ENCODE measurements at places on chromosomes 3 and 15. TPM values are rescaled to one million over a fixed set of nuclear protein-coding genes. Genes with fewer than 3 reads are reported as not detected.
A peak's percentile ranks its signal among the peaks of the same experiment; 100 is the strongest.

GRCh38 chr15:25892126-25892525, 29.0 kb upstream of the ATP10A start:
- H3K27me3 ChIP-seq, result no peaks in the 10 kb centered on the region
- no peak overlapping the region for H3K27ac ChIP-seq
- H3K4me3 ChIP-seq, result no peak overlapping the region
- no peaks in the 10 kb centered on the region for H3K4me1 ChIP-seq
- no peaks in the 10 kb centered on the region for H3K36me3 ChIP-seq

DNA sequence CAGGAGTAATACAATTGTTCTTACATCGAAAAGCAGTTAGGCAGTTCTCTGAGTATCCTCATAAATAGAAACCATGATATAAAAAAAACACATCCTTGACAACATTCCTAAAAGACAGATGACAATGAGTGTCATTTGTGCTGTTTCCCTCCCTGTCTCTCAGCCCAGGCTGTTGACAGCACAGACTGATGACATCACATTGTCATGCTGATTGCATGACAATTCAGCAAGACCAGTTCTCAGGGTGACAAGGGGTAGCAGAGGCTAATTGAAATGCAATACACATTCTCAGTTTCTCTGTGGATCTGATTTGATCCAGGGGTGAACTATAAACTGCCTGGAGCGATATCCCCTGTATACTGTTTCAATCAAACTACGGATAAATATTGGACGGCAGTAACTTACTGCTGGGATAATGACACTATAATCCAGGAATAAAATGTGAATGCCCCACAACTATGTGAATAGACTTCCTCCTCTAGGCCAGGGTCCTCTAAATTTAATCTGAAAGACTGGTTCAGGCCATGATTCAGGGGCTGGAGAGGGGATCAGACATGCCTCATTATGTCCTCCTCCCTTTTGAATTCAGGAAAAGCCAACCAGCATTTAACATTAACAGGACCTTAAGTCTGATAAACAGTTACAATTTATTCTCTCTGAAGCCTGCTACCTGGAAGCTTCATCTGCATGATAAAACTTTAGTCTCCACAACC, 16.7 kb upstream of the EIF1B start:
- H3K36me3 ChIP-seq, result no peaks in the 10 kb centered on the region
- no peaks in the 10 kb centered on the region for H3K27me3 ChIP-seq
- no peak for DNase-seq
- H3K4me1 ChIP-seq, result peaks cover 10% of the 10 kb centered on the region

GRCh38 chr3:173709026-173709425, 311.5 kb downstream of the NLGN1 start:
- H3K4me3 ChIP-seq, result no peak overlapping the region
- no peaks in the 10 kb centered on the region for H3K36me3 ChIP-seq
- DNase-seq, result no peak

- H3K27me3 ChIP-seq, result no peaks in the 10 kb centered on the region
- no peak overlapping the region for H3K27ac ChIP-seq
- no peak for DNase-seq
- no peak overlapping the region for H3K4me3 ChIP-seq
- H3K36me3 ChIP-seq, result no peaks in the 10 kb centered on the region
Observed at GRCh38 chr3:54279005-54279583, 156.7 kb downstream of the CACNA2D3 start.

- H3K36me3 ChIP-seq, result no peaks in the 10 kb centered on the region
- H3K27ac ChIP-seq, result no peak overlapping the region
- no peaks in the 10 kb centered on the region for H3K4me1 ChIP-seq
- H3K4me3 ChIP-seq, result no peak overlapping the region
- DNase-seq, result no peak
Observed at GRCh38 chr3:138027821-138028220, 17.9 kb downstream of the CLDN18 start.

DNA sequence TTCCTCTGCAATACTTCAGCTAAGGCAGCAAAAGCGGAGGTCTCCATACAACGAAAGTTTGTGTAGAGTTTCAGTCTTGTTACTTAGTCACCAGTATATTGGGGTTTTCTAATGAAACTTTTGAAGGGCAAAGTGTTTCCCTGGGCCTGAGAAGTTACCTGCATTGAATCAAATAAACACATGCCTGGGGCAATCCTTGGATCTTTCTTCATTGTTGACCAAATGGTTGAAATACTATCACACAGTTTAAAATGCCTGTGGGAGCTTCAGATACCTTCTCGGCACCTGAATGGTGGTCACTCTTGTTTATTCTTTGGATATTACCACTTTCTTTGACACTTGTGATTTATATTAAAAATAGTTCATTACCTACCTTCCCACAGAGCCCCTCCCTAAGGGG, 988 bp upstream of the CHSY1 start:
- no peak for DNase-seq
- no peaks in the 10 kb centered on the region for H3K36me3 ChIP-seq
- H3K4me1 ChIP-seq, result peaks cover 55% of the 10 kb centered on the region
- peak overlapping the region; percentile 72 for H3K4me3 ChIP-seq

DNA sequence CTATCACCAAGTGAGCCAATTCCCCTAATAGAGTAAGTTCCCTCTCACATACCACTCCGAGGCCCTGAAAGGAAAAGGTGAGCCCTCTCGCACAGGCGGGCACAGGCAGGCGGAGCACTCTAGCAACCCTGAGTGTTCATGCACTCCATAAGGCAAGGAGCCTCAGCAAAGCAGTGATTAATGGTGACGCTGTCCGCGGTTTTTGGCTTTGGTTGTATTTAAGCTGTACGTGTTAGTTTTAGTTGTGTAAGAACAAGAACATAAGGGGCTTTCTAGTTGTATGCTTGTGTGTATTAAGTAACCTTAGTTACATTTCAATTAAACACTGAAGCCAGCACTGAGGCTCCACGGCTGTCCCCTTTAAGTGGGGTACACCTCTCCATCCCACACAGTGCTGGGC, 33.1 kb downstream of the KLHL25 start:
- H3K4me3 ChIP-seq, result no peak overlapping the region
- H3K27ac ChIP-seq, result no peak overlapping the region
- DNase-seq, result no peak
- H3K36me3 ChIP-seq, result peaks cover 8% of the 10 kb centered on the region
- no peaks in the 10 kb centered on the region for H3K27me3 ChIP-seq

GRCh38 chr15:33045066-33045810, 149.3 kb downstream of the FMN1 start:
- no peaks in the 10 kb centered on the region for H3K36me3 ChIP-seq
- H3K4me1 ChIP-seq, result no peaks in the 10 kb centered on the region
- no peak overlapping the region for H3K4me3 ChIP-seq
- no peak overlapping the region for H3K27ac ChIP-seq
- no peaks in the 10 kb centered on the region for H3K27me3 ChIP-seq
- DNase-seq, result no peak

DNA sequence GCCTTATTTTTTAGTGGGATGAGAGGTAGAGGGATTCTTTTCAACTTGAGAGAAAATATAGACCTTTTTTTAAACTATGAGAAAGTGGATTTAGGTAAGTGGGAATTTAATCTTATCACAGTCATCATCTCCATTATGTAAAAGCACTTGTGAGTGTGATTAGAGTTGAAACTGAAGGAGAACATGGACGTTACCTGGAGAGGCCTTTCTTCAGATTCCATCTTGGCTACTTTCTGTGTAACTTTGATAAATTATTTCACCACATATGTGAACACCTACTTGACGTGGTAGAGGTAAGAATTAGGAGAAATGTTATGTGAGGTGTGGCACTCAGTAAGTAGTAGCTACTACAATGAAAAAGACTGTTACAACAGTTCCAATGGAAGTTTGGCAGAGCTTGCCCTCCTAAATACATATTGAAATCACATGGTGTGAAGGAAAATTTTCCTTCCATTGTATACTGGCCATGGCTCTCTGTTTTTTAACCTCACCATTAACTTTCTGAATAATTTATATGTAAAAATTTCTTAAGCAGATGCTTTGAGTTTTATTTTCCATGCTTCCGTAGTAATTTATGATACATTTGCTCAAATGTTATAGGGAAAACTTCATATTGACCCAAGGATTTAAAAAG, 193.3 kb downstream of the FNDC3B start:
- no peaks in the 10 kb centered on the region for H3K27me3 ChIP-seq
- peaks cover 45% of the 10 kb centered on the region for H3K4me1 ChIP-seq
- no peak for DNase-seq
- peaks cover 16% of the 10 kb centered on the region for H3K36me3 ChIP-seq
- no peak overlapping the region for H3K4me3 ChIP-seq

DNA sequence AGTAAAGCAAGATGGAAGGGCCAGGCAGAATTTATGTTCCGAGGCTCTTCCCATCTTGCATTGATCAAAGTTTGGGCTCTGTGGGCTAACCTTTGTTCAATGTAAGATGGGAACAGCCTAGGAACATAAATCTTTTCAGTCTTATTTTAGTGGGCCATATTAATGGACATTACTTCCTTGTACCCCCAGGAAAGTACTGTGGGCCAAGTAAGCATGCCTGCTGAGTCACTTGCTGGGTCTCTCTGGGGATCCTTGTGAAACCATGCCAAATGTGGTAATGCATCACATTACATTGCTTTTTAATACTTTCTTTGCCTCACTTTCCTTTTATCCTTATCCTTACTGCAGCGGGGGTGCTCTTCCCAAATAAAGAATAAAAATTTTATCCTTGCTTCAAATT, 349.5 kb upstream of the POU1F1 start:
- no peaks in the 10 kb centered on the region for H3K36me3 ChIP-seq
- no peak for DNase-seq
- no peaks in the 10 kb centered on the region for H3K4me1 ChIP-seq
- no peaks in the 10 kb centered on the region for H3K27me3 ChIP-seq

DNA sequence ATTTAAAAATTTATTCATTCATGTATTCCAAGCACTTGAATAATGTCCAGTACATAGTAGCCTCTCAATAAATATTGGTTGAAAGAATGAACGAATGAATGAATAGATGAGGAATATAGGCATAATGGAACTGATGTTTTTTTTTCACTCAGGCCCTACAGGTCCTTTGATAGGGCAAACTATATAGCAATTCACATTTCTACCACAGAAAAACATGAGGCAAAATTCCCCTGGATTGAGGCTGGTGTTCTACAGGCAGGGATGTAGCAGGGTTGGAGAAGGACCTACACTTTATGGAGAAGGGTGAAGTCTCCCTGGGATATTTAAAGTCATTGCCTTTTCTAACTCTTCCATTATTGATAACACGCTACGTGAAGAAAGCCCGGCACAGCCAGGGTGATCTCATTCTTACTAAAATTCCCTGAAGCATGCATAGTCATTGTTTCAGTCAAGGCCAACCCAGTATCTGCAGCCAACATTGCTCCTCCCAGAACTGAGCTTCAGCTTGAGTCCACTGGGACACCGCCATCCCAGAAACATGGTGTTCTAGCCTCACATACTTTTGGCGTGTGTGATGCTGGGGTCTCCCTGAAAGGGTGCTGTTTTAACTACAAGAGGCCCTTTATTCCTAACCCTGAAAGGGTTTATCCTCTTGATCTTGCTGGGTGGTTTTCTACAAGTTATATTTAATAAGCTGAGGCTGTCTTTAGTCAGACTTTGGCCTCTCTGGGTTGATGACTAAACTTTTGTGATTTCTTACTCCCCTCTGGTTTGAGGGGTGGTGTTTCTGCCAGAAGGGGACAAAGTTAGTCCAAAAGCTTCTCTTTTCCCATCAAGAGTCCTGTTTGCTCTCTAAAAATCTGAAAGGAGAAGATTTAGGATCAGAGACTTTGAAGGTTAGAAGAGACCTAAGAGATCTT, 25.9 kb upstream of the FBN1 start:
- no peak overlapping the region for H3K27ac ChIP-seq
- DNase-seq, result no peak
- no peaks in the 10 kb centered on the region for H3K4me1 ChIP-seq
- no peaks in the 10 kb centered on the region for H3K36me3 ChIP-seq
- H3K4me3 ChIP-seq, result no peak overlapping the region

DNA sequence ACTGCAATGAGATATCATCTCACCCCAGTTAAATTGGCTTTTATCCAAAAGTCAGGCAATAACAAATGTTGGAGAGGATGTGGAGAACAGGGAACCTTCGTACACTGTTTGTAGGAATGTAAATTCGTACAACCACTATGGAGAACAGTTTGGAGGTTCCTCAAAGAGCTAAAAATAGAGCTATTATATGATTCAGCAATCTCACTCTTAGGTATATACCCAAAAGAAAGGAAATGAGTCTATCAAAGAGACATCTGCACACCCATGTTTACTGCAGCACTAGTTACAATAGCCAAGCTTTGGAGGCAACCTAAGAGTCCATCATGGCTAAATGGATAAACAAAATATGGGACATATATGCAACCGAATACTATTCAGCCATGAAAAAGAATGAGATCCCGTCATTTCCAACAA, 68.0 kb upstream of the HES1 start:
- no peaks in the 10 kb centered on the region for H3K27me3 ChIP-seq
- H3K4me1 ChIP-seq, result peaks cover 41% of the 10 kb centered on the region
- H3K27ac ChIP-seq, result no peak overlapping the region
- H3K36me3 ChIP-seq, result no peaks in the 10 kb centered on the region

- no peaks in the 10 kb centered on the region for H3K4me1 ChIP-seq
- H3K36me3 ChIP-seq, result no peaks in the 10 kb centered on the region
- no peak for DNase-seq
- H3K4me3 ChIP-seq, result no peak overlapping the region
Observed at GRCh38 chr15:39102431-39102830, 478.4 kb upstream of the THBS1 start.

DNA sequence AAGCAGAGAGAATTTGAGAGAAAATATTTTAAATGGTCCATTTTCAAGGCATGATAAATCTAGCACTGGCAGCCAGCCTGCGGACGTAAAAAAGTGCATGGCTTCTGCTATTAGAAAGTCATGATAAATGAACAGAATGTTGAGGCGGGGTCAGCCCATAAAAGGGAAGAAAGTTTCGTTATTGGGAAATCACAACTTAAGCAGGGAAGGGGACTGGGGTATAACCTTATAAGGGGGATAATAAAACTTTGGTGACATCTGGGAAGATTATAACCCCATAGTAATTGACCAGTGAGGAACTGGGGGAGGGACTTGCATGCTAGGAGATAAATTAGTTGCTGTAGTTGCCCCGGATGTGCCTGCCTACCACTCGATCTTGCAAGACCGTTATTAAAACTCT, 88.4 kb upstream of the PLSCR4 start:
- no peaks in the 10 kb centered on the region for H3K36me3 ChIP-seq
- no peak for DNase-seq
- no peaks in the 10 kb centered on the region for H3K27me3 ChIP-seq
- no peak overlapping the region for H3K4me3 ChIP-seq
- no peak overlapping the region for H3K27ac ChIP-seq

DNA sequence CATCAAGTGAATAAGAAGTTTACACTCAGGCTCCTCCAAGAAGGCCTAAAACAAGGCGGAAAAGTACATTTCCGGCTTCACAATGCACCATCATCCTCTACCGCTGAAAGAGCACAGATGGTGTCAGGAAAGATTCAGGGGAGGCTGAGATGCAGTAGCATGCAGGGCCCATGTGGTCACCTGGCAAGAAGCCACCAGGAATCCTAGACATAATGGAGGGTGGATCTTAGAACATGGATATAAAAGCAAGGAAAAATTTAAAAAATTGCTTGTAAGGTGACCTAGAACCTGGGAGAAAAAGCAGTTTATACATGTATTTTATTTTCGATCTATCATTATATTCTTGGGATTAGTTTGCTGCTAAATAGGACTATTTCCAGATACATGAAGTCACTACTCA, 21.9 kb upstream of the OTOL1 start:
- no peaks in the 10 kb centered on the region for H3K4me1 ChIP-seq
- no peak overlapping the region for H3K27ac ChIP-seq
- no peak overlapping the region for H3K4me3 ChIP-seq
- H3K36me3 ChIP-seq, result no peaks in the 10 kb centered on the region

MESP1 gene
- total RNA-seq, result not detected

MKRN3 gene
- total RNA-seq, result 5.2 TPM

PAQR9 gene
- total RNA-seq, result 10.4 TPM

ATP13A5 gene
- total RNA-seq, result not detected

KIF15 gene
- 33.8 TPM for total RNA-seq

RASL12 gene
- 0.55 TPM for total RNA-seq

PAQR5 gene
- 0.11 TPM for total RNA-seq

LYSMD2 gene
- 0.20 TPM for total RNA-seq

ROBO2 gene
- not detected for total RNA-seq

CCK gene
- not detected for total RNA-seq

IL20RB gene
- total RNA-seq, result 0.22 TPM

BAHD1 gene
- total RNA-seq, result 8.1 TPM
